Mesenteric fat pad (tissue), 1 donor: ENCODE measurements at places on chromosomes 7 and 10. TPM values are rescaled to one million over a fixed set of nuclear protein-coding genes. Genes with fewer than 3 reads are reported as not detected.

GRCh38 chr7:21966271-21966670 is 20.6 kb upstream of the CDCA7L start:
- DNase-seq, result no peak

DNA sequence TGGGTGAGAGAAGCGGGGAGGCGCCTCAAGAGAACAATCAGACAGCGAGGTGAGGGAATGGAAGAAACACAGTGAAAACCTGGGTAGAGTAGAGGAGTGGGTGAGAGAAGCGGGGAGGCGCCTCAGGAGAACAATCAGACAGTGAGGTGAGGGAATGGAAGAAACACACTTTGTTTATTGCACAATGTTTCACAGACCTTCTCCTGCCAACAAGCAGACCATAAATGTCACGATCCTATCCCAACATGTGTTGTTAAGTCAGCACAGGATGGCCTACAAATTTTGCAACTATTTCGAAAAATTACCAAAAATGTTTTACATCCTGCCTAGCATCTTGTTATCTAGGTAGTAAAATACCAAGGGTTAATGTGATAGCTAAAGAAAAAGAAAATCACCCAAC is 115.3 kb downstream of the JAZF1 start:
- DNase-seq, result no peak

DNA sequence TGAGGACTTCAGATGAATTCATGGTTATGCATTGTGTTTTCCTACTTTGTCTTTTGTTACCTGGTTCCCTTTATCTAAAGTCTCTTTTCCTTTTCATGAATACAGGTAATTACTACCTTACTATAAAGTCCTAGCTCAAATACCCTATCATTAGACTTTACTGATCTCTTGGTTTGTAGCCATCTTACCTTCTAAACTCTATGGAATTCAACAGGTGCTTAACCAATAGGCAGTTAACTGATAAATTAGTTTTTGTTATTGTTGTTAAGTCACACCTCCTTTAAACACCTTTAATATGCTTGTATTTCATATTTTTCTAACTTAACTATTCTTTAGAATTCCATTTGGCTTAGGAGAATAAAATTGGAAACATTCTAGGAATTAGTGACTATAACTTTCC is 30.7 kb downstream of the PLCE1 start:
- DNase-seq, result no peak

Gene CACNB2
- total RNA-seq, result 0.19 TPM

Gene PNLIPRP1
- 0.90 TPM for total RNA-seq

Gene ST8SIA6
- total RNA-seq, result 0.35 TPM
